ENCODE measurements at places on chromosomes 5 and 9. TPM values are rescaled to one million over a fixed set of nuclear protein-coding genes. Genes with fewer than 3 reads are reported as not detected.

Gene ZNF608
- 15.6 TPM for total RNA-seq

Gene FLT4
- total RNA-seq = 471 TPM

Gene NMUR2
- total RNA-seq = not detected

Gene CRHBP
- 0.19 TPM for total RNA-seq

Gene IL3
- not detected for total RNA-seq

Gene GPX3
- total RNA-seq = 22.8 TPM

Gene ALDOB
- total RNA-seq = under 0.01 TPM

Gene PCDHB7
- 0.68 TPM for total RNA-seq

Gene CCDC152
- 0.51 TPM for total RNA-seq

Gene PCDHB9
- total RNA-seq = 0.14 TPM

Gene NEURL1B
- total RNA-seq = 26.0 TPM
